ENCODE measurements at places on chromosomes 11 and 22.

DNA sequence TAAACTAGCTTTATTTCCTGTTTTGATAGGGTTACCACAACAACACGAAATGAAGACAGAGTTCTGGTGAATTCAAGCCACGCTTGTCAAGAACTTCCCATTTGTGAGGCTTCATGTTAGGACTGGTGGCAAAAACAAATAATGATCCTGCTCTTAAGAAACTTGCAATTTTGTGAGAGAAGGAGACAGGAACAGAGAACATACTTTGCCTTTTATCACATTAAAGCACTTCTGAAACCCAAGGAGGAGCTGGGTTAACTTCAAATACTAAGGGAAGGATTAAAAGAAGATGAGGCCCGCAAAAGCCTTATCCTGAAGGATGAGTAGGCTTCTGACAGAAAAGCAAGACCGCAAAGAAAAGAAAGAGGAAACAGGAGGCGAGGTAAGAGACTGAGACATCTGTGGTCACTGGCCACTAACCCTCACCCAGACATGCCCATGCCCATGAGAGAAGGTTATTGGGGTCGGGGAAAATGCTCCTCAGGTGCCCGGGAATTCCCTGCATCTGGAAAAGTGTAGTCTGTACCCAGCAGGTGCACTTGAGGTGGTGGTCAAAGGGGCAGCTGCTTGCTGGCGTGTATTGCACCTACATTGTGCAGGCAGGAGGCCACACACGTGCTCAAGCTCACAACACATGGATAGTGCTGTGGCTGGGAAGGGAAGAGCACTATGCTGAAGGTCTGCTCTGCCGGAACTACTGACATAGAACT is 50.5 kb downstream of the MAPK1 start:
- peak; percentile 88 for DNase-seq

DNA sequence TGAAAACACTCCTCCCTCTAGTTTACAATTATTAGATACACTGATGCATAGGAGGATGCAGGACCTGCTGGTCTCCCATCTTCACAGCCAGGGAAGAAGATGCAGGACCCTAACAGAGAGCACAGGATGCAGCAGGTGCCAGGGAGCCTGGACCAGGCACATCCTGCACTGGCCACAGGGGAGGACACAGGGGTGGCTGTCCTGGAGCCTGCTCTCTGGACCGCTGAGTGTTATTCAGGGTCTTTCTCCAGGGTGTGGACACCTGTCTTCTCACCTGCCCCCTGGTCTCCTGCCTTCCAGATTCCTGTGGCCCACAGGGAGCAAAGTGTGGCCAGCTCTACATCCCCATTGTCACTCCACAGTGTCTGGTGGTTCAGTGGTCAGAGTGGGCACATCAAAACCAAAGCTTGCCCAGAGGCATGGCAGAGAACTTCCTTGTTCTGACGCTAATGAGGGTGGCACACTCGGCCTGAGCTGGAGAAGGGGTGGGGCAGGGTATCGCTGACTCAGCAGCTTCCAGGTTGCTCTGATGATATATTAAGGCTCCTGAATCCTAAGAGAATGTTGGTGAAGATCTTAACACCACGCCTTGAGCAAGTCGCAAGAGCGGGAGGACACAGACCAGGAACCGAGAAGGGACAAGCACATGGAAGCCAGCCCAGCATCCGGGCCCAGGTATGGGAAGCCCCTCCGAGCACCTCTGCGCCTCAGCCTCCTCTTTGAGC is at the start of gene APOBEC3A:
Gene APOBEC3A (plus strand): TSS at position 564 of the 725 bp plus-strand sequence. CDS start 83 bp downstream, at position 647.
- no peak for DNase-seq

GRCh38 chr11:40162901-40163883 is 1296.3 kb downstream of the LRRC4C start:
- DNase-seq, result no peak

DNA sequence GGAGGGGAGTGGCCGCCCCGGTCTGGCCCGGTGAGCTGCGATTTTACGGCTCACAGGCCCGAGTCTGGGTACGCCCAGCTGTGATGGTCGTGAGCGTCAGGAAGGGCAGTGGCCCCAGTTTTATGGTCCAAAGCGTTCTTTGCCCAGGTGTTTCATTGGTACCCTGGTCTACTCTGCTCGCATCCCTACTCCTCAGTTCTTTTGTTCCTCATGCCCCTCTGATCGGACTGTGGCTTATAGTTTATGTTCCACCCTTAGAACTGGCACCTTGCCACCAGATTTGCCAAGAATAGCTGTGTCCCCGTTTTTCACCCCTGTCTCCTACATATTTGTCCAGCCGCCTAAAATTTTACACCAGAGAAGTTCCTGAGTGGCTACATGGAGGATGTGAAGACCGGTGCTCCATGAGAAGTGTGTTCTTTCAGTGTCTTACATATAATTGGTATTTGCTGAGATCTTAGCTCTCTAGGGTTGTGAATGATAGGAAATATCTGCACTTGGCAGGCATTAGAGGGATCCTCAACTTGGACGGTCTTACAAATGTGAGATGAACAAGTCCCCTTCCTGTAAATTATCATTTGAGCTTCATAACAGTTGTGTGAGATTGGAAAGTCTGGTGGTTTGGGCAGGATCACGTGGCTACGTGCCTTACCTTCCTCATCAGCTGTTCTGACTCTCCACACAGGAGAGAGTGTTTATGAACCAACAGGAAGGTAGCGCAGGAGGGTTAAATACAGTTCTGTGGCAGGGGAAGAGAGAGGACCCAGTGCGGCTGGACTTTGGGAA is 1.1 kb downstream of the PANX1 start:
- no peak for DNase-seq

DNA sequence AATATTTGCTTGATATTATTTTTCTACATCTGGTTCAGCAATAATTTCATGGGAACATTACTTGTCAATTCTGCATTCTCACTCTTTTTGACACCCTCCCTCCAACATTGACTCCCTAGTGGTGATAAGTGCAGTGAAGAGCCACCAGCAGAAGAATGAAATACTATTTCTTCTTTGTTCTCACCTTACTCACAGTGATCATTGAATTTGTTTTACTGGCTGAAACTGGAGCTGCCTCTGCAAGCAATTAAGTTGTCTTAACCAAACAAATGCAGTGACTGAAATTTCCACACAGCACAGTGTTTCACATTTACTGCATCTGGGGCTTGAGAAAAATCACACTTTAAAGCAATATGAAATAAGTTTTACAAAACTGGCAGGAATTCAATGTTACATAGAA is 189.8 kb downstream of the JRKL start:
- no peak for DNase-seq

DNA sequence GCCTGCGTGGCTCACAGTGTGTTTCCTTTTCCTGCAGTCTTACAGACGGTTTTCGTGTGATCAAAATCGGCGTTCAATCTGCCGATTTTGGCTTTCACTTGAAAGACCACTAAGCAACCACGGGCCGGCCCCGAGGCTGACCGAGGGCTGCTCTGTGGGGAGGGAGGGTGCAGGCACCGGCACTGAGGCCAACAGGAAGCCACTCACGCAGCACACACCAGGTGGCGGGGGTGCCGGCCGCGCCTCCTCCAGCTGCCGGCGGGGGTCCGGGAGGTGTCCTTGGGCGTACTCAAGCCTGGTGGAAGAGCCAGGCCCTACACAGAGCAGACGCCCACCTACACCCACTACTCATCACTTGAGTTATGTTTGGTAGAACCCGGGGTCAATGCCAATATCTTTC is 14.3 kb downstream of the TOLLIP start:
- DNase-seq, result no peak

GRCh38 chr11:107961480-107961879 is 33.2 kb downstream of the RAB39A start:
- no peak for DNase-seq

DNA sequence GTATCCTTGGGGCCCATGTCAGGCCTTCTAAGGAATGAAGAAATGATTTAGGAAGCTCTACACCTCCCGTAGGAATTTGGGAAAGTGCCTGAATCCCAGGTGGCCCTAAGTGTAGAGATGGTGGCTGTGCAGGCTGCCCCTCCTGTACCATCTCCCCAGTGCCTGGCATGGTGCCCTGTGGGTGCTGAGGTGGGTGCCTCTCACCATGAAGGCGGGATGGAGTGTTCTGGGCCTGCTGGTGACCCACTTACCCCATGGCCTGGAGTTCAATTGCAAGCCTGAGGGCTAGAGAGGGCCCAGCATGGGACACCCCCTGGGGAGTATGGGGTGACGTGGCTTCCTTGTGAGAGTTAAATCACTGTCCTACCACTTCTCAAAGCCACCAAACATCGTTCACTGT is 19.8 kb downstream of the SAMM50 start:
- no peak for DNase-seq

GRCh38 chr11:112834277-112834755 is 126.9 kb upstream of the NCAM1 start:
- DNase-seq, result no peak

- DNase-seq, result no peak
These were observed 16.1 kb downstream of the CD5 start for GRCh38 chr11:61118406-61118805.

DNA sequence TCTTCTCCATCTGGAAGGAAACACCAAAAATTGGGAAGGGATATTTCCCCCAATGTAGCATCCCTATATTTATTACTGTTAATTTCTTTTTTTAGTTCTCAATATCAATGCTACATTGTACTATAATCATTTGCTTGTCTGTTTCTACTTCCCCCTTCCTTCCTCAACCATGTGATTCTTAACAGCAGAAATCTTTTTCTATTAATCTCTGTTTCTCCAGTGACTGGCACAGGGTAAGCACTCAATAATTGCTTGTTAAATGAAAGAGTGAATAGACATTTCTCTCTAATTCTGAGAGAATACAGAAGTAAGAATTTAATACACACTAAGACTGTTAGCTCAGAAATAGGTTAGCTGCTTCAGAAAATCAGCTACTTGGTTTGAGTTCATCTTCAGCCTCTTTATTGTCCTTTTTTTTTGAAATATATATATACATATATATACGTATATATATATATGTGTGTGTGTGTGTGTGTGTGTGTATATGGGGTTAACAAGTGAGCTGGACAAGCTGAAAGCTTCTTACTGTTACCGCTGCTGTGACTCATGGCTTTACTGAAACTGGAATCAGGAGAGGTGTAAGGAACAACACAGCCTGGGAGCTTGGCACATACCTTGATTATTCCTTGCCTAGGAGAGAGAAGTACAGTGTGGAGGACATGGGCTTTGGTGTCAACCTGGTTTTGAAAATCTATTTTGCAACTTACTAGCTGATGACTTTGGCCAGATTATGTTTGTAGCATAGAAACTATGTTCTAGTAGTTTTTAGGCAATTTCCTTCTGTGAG is 26.2 kb upstream of the PDE3B start:
- DNase-seq, result no peak

DNA sequence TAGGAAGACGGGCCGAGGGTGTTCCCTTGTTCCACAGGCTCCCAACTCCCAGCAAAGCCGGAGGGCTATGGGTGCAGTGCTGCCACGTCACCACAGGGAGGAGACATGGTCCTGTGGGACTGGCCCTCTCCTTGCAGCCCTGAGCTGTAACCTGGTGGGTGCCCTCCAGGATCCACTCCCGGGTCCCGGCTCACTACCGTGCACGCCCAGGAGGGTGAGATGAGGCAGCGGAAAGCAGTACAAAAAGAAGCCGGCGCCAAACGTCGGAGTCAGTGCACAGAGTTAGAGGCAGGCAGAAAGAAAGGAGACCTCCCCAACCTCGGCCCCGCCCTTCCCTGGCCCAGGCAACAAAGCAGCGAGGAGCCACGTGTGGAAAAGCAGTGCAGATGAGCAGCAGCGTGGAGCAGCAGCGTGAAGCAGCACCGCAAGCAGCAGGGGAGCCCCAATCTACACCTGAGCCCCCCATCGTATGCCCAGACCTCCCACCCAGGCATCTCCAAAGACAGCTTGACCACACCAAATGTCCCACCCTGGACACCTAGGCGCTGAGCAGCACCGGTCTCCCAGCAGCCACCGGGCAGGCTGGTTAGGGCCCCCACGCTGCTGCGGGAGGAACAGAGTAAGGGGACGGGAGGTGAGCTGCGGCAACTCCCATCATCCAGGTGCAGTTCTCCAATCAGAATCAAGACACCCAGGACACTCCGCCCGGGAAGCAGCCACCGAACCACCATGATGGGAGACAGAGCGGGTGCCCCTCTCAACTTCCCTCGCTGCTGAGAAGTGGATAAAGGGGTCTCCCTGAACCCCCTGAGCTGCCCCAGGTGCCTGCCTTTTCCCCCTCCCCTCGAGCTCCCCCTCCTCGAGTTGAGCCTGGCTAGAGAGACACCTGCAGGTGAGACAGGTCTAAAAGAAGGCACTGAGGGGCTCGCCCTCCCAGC is 28.8 kb downstream of the IGSF9B start:
- DNase-seq, result peak; percentile 79

GRCh38 chr11:106461839-106462545 is 384.5 kb downstream of the AASDHPPT start:
- no peak for DNase-seq

- DNase-seq, result no peak
These were observed 47.0 kb upstream of the TIMP3 start for GRCh38 chr22:32754413-32755041.

DNA sequence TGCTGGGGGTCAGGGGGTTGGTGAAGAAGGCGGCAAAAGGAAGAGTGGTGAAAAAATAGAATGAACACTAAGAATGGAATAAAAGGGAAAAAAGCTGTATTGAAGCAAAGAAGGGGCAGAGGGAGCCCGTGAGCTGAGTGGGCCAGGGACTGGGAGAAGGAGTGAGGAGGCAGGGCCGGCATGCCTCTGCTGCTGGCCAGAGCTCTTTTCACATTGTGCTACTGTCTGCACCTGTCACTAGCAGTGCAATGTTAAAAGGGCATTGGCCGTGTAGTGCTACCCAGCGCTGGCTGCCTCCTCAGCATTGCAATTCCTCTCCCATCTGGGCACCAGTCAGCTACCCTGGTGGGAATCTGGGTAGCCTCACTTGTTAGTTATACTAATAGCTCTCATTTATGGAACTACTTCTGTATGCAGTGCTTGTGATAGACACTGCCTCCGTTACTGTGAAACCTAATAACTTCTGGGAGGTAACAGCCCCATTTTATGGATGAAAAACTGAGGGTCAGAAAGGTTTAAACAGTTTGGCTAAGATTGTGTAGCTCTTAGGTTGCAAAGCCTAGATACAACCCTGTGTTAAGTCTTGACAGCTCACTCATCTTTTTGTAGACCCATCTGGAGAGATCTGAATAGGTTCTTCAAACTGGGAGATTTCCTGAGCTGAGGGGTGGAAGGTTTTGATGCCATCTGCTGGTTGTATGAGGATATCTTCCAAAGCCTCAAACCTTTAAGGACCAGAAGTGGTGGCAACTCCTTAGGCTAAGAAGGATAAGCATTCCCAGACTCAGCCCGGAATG is 8.5 kb downstream of the YPEL4 start:
- no peak for DNase-seq

- DNase-seq, result no peak
These were observed 38.0 kb upstream of the PICALM start for GRCh38 chr11:86106916-86107315.

- DNase-seq, result no peak
These were observed 66.8 kb upstream of the PHF21A start for GRCh38 chr11:46188017-46188416.

DNA sequence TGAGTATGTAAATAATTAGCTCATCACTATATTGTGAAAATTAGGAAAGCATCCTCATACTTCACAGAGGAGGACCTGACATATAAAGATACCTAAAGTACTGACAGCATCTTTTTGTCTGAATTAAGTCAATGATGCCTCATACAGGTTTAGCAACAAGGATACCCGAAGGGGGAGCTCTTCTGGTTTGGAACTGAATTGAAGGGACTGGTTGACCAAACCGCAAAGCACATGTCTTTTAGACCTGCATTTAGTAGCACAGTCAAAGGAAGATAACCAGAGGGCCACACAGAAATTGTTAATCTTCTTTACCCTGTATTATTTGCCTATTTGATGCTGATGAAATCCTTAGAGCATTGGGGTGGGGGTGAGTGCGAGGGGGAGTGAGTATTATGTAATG is 12.9 kb upstream of the WT1 start:
- no peak for DNase-seq

- DNase-seq, result no peak
These were observed 3.2 kb downstream of the CTSD start for GRCh38 chr11:1760351-1761109.

GRCh38 chr11:62157603-62158002 is 32.4 kb upstream of the SCGB1D1 start:
- no peak for DNase-seq

Data from CD4-positive, alpha-beta T cell (primary cell).